ENCODE measurements at places on chromosomes 6 and 20.
A peak's percentile ranks its signal among the peaks of the same experiment; 100 is the strongest.

GRCh38 chr6:91476000-91476399 is 889.1 kb upstream of the MAP3K7 start:
- no peak for DNase-seq

- no peak for DNase-seq
These were observed 407.8 kb downstream of the CBLN4 start for GRCh38 chr20:55597526-55597925.

DNA sequence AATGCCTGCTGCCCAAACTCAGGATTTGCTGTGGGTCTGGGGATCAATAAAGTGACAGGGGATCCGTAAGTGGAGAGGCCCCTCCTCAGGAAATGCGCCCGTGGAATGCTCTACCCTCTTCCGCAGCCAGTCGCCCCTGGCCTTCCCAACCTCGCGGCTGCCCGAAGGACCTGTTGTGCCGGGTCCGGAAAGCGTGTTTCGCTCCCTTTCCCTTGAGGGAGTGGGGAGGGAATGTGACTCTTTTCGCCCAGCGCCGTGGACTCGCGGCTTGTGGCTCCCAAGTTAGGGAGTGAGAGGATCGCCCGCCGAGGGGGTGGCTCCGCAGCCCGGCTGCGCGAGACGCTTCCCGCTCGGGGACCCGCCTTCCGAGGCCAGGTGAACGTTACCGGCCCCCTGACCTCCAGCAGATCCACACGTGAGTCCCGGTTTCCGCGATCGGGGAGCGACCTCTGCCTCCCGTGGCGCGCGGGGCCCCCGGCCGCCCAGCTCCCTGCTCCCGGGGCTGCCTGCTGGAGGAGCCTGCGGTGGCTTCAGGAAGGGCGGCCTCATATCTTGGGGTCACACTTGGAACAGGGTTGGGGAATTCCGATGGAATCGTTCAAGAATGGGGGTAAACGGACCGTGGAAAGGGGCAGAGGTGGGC is 666 bp downstream of the TPD52L1 start:
- DNase-seq, result peak; percentile 24

DNA sequence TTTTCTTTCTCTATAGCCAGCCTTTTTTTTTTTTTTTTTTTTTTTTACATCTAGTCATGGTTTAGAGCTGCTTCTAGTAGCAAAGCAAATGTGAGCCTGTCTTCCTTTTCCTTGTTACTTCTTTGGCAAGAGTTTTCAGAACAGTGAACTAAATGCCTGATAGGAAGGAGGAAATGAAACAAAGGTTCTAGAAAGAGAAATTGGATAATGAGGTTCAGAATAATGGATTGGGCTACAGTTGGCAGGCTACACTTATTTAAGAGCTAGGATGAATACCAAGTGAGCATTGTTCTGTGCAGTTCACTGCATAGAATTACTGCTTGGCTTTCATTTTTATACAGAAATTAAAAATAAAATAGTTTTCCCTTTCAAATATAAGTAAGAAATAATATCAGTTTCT is 78.6 kb downstream of the HIVEP1 start:
- DNase-seq, result no peak

DNA sequence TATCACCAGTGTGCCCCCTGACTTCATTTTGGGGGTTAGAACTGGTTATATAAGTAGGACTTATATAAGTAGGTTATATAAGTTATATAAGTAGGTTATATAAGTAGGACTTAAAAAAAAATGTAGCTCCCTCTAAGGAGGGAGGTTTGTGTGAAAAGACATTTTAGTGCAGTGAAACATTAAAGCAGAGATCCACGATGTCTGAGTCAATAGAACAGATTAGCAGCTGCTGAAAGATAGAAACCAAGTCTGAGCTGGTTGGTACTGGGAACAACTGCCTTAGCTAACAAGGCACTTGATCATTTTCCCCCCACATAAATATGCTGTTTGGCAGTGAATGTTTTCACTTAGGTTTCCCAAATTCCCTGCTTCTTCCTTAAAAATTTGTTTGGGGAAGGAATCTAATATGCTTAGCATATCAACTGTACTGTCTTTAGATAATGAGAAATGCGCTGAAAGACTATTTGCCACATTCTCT is 2.1 kb upstream of the RPS12 start:
- DNase-seq, result no peak

GRCh38 chr6:29424168-29424567 is 9.4 kb downstream of the OR12D1 start:
- DNase-seq, result no peak

- no peak for DNase-seq
These were observed 260.8 kb downstream of the ZFAND3 start for GRCh38 chr6:38080360-38080759.

DNA sequence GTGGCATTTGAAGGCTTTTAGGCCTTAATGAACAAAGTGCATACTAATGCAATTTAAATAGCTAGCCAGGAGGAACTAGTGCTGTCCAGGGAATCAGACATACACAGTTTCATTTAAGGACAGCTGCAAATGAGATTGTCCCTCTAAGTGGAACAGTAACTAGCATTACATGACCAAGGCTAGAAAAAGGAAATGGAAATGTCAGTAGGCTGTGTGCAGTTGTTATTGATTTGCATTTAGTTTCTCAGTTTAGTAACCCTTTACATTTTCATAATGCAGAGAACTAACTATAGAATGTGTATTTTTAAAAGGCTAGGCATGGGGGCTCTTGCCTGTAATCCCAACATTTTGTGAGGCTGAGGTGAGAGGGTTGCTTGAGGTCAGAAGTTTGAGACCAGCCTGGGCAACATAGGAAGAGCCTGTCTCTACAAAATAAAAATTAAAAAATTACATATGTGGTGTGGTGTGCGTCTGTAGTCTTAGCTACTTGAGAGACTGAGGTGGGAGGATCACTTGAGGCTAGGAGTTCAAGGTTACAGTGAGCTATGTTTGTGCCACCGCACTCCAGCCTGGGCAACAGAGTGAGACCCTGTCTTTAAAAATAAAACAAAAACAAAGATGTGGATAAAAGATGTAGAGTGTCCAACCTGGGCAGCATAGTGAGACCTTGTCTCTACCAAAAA is 468.0 kb downstream of the UTRN start:
- peak; percentile 10 for DNase-seq

GRCh38 chr6:24009319-24009718 is 116.7 kb upstream of the NRSN1 start:
- no peak for DNase-seq

- DNase-seq, result peak; percentile 31
These were observed 5.2 kb downstream of the HAO1 start for GRCh38 chr20:7935027-7935551.

DNA sequence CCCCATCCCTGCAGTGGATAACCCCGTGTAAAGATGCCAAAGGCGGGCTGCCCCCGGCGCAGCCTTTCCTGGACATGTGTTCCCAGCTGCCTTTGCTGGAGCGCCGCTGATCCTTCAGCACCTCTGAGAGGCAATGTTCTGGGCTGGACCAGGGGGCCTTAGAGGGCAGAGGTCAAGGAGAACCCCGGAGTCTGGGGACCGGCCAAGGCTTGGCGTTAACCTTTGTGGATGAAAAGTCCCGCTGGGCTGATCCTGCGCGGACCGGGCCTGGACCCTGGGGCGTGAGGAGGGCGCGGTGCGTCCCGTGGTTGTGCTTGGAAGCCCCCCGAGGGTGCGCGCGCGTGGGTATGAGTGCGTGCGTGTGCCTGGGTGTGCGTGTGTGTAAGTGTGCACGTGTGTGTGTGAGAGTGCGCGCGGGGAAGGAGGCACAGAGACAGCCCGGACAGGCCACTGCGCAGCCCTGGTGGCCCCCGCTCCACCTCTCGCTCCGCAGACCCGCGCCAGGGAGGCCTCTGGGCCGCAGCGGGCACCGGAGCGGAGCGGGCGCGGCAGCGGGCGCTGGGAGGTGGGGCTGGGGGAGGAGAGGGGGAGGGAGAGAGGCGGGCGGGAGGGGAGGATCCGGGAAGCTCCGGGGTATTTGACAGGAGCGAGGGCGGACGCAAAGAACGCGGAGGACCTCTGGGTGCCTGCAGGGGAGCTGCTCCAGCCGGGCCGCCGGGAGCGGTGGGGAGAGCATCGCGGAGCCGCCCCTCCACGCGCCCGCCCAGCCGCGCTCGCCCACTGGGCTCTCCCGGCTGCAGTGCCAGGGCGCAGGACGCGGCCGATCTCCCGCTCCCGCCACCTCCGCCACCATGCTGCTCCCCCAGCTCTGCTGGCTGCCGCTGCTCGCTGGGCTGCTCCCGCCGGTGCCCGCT is at the start of gene SMOC2:
TSS of gene SMOC2 (plus strand) at position 665 of the 914 bp plus-strand sequence. CDS start at position 852, 187 bp downstream.
- no peak for DNase-seq

DNA sequence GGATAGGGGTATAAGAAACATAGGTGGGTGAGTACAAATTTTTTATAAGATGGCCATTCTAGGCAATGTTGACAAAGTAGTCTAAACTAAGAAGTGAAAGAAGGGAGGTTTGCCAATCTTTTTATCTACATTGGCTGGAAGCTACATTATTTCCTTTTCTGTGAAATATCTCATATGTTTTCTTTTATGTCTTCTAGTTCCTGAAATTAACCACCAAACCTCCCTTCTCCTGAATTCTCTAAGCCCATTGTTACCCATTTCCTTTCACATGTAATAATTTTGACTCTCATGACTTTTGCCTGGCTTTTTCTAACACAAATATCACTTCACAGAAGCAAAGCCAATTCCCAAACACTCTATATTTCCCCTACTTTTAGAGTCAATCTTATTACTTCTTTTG is 496.2 kb upstream of the JAG1 start:
- DNase-seq, result no peak

DNA sequence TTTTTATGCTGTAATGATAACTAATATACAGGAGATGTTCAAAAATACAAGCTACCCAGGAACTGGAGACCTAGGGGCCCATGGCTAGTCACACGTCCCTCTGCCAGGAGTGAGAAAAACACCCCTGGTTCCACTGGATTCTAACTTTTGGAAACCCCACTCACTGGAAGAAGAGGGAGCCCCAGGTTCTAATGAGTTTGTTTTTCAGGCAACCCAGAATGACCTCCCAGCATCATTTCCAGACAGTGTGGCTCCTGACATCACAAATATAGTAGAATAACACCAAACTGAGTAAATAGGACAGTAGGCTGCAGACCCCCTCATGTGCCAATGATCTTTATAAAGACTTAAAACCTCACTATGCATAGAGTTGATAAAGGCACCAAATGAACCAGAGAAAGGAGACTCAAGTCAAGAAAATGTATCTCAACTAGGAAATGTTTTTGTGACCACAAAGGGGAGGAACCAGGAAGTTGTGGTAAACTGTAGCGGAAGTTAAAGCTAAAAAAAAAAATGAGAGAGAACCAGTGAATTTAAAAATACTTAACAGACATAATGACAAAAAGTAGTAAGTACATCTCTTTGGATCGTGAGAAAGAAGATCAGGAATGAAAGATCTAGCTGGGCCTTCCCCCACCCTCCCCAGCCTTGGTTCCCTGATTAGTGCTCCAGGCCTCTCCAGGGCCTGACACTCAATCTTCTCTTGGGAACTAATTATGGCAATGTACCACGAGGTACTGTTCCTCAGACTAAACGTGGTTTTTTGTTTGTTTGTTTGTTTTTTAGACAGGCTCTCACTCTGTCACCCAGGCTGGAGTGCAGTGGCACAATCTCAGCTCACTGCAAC is 19.8 kb downstream of the HLA-E start:
- DNase-seq, result peak; percentile 76

DNA sequence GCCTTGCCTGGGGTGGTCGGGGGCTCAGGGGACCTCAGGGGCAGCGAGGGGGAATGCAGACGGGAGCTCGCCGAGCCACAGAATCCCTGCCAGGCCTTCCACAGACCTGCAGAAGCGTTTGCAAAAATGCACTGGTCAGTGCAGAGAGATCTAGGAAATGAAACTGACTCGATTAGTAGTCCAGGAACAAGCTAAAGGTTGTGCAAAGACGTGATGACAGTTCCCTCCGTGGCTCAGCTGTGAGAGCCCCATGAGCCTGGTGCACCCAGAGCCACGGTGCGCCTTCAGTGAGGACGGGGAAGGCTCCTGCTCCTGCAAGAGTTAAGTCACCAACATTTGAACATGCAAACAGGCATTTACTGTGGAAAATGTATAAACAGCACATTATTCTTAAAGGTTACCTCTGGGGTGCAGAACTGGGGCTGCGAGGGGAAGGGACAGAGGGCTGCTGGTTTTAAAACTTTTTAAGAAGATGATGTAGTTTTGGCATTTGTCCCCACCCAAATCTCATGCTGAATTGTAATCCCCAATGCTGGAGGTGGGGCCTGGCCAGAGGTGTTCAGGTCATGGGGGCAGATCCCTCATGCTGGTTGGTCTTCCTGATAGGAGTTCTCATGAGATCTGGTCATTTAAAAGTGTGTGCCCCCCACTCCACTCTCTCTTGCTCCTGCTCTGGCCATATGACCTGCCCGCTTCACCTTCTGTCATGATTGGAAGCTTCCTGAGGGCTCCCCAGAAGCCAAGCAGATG is 147.3 kb downstream of the DLL1 start:
- no peak for DNase-seq

- no peak for DNase-seq
These were observed 31.6 kb downstream of the NKX2-4 start for GRCh38 chr20:21365771-21366170.

DNA sequence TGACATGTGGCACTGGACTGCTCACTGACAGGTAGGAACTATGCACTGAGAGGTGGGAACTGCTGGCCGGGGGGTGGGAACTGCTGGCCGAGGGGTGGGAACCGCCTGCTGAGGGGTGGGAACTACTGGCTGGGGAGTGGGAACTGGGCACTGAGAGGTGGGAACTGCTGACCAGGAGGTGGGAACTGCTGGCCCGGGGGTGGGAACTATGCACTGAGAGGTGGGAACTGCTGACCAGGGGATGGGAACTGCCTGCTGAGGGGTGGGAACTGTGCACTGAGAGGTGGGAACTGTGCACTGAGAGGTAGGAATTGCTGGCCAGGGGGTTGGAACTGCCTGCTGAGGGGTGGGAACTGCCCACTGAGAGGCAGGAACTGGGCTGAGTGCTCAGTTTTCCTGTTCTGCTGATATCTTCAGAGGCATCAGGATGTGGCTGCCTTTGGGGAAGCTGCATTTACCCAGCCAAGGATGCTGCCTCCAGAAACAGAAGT is 90.2 kb downstream of the THBS2 start:
- DNase-seq, result peak; percentile 25

DNA sequence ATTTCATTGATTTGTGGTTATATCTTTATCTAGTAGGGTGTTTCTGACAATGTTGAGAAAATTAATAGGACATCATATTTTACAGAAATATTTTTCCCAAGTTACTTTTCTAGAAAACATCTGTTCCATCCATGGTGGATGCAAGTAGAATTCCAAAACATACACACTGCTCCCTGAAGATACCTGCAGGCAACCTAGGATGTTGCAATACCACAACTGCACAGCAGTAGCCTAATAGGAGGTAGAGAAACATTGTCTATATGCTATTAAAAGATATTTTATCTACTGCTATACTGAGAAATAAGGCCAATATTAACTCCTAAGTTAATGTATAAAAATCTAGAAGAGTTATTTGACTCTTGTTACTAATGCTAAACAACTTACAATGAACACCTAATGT is 6.8 kb downstream of the ILRUN start:
- no peak for DNase-seq

- DNase-seq, result peak; percentile 73
These were observed 1.2 kb downstream of the TGIF2 start for GRCh38 chr20:36574366-36575135.
